ENCODE measurements at places on chromosomes 2 and 18. TPM values are rescaled to one million over a fixed set of nuclear protein-coding genes. Genes with fewer than 3 reads are reported as not detected.

The PLEK gene
- 7.5 TPM for total RNA-seq

The ALK gene
- 0.06 TPM for total RNA-seq

The SLC14A1 gene
- 26.0 TPM for total RNA-seq

The CNDP1 gene
- 0.90 TPM for total RNA-seq

The TMEFF2 gene
- total RNA-seq, result 1.5 TPM

The HOXD10 gene
- 6.8 TPM for total RNA-seq

The SP140 gene
- total RNA-seq, result 0.77 TPM

DNA sequence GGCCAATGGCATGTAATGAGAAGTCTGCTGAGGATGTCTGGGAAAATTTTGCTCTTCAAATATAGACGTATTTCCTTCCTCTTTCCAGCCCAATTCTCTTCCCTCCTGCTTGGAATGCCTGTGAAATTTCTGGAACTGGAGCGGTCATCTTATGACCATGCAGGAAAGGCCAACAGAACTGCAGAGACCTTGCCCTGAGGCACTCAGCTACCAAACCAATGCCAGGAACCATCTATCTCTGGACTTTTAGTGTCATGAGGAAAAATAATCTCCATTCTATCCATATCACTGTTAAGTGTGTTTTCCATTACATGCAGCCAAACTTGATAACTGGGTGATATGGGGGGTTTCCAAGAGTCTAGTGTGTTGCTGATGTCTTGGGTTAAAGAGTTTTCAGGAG lies 363.7 kb downstream of the SLC4A3 start:
- no peak for DNase-seq

DNA sequence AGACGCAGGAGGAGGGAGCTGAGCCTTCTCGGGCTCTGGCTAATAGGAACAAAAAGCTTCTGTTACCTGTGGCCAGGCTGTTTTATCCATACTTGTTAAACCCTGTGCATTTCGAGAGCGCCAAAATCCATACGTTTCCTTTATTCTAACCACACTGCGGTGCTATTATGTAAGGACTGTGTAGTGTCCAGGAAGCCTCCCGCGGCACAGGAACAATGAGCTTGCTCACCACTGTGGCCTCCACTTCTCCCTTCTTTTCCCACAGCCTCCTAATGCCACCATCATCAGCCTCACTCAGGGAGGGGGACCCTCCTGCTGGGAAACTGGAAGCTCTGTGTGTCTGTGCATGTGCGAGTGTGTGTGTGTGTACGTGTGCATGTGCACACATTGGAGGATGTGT lies 268.5 kb downstream of the HAUS1 start:
- no peak for DNase-seq

DNA sequence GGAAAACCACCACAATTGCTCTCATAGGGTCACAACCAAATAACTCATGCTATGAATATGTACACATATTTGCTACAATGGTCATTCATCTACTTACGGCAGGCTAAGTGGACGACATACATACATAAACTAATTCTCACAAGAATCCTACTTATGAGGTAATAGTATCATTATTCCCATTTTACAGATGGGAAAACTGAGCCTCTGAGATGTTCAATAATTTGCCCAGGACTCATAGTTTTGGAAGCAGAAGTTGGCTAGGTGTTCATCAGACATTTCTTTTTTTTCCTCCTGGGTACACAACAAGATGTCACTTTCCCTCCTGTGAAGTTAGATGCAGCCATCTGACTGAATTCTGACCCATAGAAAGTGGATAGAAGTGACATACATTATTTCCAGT lies 89.0 kb upstream of the PKDCC start:
- no peak for DNase-seq

- DNase-seq, result no peak
These were observed 2.3 kb downstream of the AGBL5 start for GRCh38 chr2:27053776-27054175.

DNA sequence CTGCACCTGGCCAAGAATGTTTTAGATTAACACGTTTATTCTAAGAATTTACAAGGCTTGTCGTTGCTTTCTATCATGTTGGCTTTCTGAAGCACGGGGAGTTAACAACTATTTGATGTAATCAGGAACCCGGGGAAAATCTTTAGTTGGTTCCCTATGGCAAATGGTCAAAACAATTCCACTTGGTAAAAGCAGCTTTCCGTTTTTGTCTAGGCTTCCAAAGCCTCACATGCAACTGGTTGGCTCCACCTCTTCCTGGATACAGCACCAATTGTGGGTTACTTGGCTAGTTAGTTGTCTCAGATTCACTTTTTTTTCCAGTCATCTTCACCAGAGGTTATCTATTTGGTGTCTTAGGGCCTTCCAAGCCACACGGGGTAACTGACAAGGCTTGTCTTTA lies 2.8 kb downstream of the COLEC12 start:
- no peak for DNase-seq

GRCh38 chr2:231355508-231356465 lies 39.7 kb upstream of the B3GNT7 start:
- DNase-seq, result peak; percentile 29

- DNase-seq, result peak; percentile 78
These were observed 110.2 kb downstream of the MDH1 start for GRCh38 chr2:63698786-63699548.

DNA sequence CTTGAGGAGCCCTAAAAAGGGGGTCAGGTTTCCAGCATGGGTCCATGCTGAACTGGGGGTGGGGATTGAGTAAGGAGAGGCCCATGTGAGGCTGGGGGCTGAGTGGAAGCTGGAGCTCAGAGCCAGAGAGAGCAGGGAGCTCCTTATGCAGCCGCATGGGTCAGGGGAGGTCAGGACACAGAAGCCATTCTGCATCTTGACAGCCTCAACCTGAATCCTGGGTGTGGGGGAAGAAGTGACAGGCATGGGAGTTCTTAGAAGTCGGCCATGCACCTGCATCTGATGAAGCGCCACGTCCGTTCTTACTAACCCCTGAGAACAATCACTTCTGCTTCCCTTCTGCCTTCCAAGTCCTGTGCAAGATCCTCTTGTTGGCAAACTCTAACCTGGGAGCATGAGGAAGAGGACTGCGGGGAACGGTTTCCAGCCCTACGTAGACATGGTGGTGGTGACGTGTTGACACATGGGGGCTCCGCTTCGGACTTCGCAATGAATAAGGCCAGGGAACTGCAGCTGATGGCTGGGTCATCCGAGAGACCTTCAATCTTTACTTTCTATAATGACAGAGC lies 22.3 kb downstream of the GNLY start:
- no peak for DNase-seq

DNA sequence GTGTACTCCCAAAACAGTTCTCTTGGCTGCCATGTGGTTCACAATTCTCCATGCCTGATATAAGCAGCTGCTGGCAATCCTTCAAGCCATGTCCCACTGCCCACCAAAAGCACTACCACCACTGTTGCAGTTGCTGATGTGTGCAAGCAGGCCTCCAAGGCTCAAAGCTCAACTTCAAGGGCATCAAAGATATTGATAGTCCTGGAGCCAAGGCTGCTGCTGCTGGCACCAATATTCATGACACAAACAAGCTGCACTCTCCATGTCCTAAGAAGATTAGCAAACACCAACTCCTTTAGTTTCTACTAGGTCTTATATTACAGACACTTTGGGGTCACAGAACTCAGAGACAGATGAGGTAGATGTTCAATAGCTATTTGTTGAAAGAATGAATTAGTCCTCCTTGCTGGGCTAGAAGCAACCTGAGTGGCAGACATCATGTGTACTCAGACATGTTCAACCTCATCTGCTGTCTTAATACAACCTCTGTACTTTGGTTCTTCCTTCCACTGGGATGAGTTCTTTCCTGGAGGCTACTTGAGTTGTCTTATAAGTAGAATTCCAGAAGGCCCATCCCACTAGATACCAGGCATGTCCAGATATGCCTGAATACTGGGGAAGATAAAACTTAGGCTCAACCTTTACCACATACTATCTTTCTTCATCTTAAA lies 104.5 kb upstream of the UGP2 start:
- no peak for DNase-seq

DNA sequence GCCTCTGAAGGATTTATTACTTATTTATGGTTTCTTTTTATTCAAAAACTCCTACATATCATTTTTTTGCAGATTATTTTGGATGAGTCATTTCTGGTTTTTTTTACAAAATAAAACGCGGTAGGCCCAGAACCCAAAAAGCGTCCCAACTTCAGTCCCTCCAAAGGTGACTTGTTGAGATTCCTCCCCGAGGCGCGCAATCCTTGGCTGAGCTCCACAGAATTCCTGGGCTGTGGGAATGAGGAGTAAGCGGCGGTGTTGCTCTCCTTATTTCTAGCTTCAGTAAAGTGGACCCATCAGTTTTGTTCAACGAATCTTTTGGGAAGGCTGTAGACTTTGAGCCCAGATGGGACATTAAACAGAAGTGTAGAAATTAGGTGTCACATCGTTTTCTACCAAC lies 67.0 kb upstream of the RMP24 start:
- no peak for DNase-seq

- DNase-seq, result peak; percentile 93
These were observed at the start of gene EPHA4 for GRCh38 chr2:221572219-221572820. EPHA4 (minus strand) TSS chr2:221572304; CDS start chr2:221572248, 56 bp downstream.

DNA sequence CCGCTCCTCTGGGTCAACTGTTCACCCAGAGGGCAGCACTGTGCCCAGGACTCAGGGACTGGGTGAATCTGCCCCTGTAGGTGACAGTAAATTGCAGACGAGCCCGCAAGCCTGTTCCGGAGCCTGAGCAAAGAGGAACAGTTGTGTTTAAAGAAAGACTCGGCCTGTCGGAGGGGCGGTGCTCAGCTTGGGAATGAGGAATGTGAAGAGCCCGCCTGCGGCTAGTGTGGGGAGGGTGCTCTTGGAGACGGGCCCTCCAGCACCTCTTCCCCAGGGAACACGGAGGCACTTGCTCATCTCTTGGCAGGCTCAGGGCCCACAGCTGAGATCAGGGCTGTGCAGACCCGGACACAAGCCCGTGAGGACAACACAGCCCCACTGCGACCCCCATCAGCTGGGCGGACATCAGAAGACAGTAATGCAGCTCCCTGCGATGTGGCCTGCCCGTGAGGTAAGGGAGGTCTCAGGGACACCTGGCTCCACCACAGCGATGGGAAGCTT lies 299.0 kb downstream of the NDUFA10 start:
- peak; percentile 9 for DNase-seq

- no peak for DNase-seq
These were observed 1.9 kb downstream of the ORMDL1 start for GRCh38 chr2:189782221-189782671.

- peak; percentile 35 for DNase-seq
These were observed 93.5 kb upstream of the SLC14A2 start for GRCh38 chr18:45521777-45522176.

DNA sequence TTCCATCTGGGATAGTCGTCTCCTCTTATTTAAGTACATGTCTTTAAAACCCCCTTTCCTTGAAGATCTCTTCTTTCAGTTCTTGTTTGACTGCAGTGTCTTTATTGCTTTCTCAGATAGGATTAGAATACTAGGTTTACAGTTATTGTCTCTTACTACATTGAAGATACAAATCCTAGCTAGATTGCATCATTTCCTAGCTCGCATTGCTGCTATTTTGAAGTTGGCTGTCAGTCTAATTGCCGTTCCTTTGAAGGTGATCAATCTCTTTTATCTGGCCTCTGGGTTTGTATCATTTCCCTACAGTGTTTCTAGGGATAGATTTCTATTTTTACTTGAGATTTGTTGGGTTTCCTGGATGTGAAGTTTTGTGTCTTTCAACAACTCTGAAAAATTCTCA lies 20.9 kb downstream of the ARMC9 start:
- DNase-seq, result no peak

DNA sequence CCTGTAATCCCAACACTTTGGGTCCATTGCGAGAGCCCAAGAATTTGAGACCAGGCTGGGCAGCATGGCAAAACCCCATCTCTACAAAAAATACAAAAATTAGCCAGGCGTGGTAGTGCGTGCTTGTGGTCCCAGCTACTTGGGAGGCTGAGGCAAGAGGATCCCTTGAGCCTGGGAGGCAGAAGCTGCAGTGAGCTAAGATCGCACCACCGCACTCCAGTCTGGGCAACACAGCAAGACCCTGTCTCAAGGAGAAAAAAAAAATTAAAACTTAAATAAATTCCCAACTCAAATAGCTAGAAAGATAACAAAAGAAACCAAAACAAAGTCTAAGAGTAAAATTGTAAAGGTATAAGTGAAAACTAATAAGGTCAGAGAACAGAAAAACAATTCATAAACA lies 6.2 kb downstream of the ASXL2 start:
- DNase-seq, result no peak

GRCh38 chr18:59062643-59063006 lies 77.1 kb upstream of the SEC11C start:
- DNase-seq, result no peak

DNA sequence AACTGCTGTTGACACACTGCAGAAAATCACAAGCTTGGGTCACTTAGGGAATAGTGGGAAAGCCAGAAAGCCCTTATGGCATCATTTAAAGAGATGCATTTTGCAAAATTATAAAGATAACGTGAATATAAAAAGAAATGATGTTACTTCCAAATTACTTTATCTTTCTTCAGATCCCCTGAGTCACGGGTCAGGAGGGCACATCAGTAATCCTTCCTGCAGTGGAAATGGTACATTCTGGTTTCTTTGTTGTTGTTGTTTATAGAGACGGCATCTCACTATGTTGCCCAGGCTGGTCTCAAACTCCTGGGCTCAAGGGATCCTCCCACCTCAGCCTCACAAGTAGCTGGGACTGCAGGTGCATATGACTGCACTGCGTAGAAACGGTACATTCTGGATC lies 9.8 kb upstream of the EPG5 start:
- no peak for DNase-seq

- no peak for DNase-seq
These were observed 11.4 kb downstream of the IL1F10 start for GRCh38 chr2:113079131-113079530.

DNA sequence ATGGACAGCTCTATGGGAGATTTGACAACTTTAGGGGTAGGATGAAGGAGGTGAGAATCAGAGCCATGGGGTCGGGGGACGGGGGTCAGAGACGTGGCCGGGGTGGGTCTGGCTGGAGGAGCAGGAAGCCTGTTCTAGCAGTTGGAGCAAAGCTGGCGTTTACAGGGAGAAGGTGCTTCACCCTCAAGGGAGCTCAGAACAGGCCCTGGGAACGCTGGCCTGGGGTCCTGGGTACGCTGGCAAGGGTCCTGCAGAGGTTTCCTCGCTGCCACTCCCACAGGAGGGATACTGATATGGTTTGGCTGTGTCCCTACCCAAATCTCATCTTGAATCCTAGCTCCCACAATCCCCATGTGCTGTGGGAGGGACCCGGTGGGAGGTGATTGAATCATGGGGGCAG lies 205.0 kb upstream of the ARL4C start:
- no peak for DNase-seq

DNA sequence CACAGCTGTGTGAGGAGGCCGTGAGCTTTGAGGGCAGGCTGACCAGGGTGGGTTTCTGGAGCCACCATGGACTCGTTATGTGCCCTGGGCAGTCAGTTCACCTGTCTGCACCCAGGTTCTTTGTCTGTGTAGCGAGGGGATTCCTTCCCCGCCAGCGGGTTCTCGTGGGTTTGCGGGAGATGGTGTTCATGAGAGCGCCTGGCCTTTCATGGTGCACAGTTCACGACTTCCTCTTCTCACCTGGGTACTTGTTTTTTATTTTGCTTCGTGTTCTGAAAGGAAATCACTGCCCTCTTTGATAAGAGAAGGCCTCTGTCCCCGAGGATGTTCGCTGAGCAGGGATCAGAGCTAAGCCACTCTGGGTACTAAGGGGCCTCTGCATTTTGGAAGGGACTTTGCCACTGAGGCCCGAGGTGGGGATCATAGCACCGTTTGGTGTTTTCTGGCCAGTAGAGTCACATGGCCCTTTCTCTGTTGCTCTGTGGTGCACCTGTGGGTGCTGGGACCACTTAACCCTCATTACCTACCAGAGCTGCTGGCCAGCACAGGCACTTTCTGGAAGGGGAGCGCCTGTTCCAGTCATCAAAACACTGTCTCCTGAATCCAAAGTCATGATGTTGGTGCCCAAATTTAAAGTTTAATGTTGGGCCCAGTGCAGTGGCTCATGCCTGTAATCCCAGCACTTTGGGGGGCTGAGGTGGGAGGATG lies 78.5 kb downstream of the LDLRAD4 start:
- no peak for DNase-seq
